ENCODE measurements at places on chromosomes 4 and X.

DNA sequence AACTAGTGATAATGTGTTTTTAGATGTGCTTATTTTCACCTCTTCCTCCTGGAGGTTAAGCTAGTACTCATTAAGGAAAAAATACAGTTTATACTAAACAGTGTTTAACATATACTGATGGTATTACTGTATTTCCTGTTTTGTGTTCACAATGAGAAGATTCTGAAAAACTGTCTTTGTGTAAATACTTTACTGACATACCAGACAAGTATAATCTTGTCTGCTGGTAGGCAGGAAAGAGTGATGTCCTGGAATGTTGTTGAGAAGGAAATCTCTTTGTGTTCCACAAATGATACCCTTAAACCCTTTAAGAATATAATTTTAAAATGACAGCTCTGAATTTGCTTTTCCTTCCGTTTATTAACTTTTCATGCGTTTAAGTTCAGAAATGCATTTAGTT is 205.5 kb upstream of the NUDT6 start:
- no peak for DNase-seq

DNA sequence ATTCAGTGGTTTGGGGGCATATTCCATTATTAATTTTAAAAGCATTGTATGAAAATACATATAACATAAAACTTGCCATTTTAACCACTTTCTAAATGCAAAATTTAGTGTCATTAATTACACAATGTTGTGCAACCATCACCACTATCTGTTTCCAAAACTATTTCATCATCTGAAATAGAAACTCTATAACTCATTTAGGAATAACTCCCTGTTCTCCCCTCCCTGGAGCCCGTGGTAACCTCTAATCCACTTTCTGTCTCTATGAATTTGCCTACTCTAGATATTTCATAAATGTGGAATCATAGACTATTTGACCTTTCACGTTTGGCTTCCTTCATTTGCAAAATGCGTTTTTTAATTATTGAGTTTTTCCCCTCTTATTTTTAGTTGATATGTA is 101.4 kb upstream of the GPC4 start:
- DNase-seq = no peak

GRCh38 chr4:15653864-15654592 is 1.1 kb downstream of the FBXL5 start:
- no peak for DNase-seq

- no peak for DNase-seq
These were observed 45.4 kb upstream of the XK start for GRCh38 chrX:37640142-37640541.

DNA sequence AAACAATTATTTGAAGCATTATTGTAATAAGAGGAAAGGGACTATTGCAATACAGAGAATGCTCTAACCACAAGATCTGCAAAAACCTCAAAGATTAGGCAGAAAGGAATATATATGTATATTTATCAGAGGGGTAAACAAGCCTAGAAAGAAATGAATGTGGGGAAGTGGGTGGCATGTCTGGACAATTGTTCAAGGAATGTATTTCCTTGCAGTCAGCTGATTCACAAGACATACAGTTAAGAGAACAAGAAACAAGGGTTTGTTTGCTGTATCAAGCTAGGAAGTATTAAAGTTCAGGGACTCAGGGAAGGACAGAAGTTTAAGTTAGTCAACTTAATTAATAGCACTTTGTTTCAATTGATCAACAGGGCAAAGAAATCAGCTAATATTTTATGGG is 514.7 kb downstream of the CENPC start:
- DNase-seq = no peak

GRCh38 chr4:57125996-57126395 is 15.8 kb upstream of the IGFBP7 start:
- no peak for DNase-seq

DNA sequence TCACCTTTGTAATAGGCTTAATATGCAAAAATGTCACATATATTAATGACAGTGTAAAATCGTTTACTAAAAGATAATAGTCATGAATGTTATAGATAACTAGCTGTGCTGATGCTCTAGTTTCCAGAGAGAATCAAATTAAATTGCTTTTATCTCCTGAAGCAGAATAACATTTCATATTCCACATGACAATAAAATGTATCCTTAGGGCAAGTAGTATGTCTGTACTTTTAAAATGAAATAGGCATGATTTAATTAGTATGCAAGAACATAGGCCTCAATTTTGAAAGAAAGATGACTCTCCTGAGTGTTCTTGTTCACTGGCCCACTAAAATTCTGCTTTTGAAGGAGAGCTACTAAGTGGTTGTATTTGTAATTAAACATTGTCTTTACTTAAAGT is 1027.0 kb downstream of the ARAP2 start:
- DNase-seq = no peak

- DNase-seq = no peak
These were observed 1.4 kb upstream of the PHF8 start for GRCh38 chrX:54045563-54046228.

DNA sequence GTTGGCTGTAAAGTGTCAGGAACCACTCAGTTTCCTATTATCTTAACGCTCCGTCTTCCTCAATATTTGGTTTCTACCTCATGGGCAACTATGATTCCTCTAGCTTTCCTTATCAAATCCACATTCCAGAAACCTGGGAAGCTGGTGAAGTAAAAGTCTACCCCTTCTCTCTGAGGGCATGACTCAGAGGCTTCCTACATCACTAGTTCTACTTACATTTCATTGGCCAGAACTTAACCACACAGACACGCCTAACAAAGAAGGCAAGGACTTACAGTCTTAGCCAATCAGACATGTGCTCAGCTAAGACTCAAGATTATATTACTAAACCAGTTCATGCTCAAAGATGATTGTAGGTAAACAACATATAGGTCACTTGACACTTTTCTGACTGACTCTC is 30.4 kb downstream of the COX7B2 start:
- DNase-seq = no peak

DNA sequence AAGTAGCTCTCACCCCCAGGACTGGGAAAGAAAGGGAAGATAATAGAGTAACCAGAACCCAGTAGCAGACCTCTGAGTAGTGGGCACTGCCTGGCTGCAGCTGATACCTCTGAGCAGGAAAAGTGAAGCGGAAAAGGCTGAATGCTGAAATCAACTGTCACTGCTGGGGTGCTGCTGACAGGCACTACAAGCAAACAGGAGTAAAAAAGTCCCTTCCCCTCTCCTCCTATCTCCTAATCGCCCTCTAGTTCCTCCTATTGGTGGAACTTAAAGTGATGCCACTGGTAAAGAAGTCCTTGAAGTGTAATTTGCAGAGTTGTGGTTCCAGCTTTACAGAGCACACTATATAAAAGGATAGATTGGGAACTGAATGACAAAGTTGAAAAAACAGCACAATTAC is 32.8 kb upstream of the GLRB start:
- DNase-seq = no peak

DNA sequence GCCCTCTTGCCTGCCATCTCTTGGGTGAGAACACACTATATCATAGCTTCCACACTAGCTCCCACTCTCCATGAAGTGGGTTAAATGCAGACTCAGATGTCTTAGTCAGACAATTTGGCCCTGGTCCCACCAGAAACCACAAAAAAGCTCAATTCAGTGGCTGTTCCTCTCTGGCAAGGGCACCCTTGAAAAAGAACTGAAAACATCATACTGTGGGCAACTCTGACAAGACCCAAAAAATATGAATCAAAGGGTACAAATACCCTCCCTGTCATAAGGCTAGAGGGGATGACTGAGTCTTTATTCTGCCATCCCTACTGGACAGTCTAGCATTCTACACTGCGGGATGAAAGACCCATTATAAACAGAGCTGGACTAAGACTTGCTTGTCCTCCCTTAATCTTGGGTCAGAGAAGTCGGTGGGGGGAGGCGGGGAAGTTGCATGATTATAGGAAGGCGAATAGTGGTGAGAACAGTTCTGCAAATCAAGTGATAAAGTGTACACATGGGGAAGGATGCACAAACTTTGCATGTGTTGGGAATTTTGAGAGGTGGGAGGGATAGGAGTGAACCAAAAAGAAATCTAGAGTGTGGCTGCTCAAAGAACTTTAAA is 172.1 kb downstream of the OPHN1 start:
- no peak for DNase-seq

- DNase-seq = no peak
These were observed 29.1 kb downstream of the ARHGEF9 start for GRCh38 chrX:63755892-63756291.

DNA sequence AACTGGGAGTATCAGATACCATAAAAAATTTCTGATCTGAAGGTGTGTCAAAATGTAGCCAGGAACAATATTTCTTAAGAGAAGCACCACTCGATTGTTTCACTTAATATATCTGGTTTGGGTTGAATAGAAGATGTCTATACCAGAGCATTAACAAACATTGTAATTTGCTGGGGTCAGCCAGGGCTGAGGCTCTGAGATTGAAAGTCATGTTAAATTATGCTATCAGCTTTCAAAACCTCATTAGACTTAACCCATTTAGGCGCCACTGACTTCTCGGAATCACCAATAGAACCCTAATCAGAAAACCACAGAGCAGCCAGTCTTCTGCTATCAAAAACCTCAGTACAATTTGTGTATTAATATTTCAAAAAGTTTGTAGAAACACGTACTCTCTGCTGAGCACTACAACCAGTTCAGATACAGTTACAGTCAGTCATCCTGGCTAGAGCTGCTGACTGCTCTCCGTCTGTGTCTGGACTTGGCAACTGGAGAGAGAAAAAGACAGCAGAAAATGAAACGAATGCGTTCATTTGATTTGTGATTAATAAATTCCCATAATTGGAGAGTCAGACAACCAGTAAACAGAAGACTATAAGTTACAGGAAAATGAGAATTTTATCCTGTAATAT is 848.6 kb upstream of the PABPC4L start:
- DNase-seq = no peak

DNA sequence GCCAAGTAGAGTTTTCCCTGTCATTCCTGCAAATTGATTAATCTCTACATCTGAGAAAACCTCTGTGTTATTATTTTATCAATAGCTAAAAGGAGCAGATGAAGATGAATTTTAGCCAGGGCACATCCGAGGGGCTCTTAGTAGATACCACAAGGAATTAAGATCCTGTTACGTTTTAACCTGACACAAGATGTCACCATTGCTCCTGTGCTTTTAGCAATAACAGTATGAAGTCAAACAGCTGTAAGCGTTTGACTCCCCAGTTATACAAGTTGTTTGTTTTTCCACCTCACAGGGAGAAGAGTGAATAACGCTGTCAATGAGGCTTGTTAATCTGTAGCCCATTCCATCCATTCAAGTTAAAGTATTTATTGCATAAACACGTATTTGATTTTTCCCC is 76.0 kb upstream of the AP1S2 start:
- DNase-seq = no peak

- no peak for DNase-seq
These were observed 384.2 kb downstream of the SH3BGRL start for GRCh38 chrX:81586096-81586495.

DNA sequence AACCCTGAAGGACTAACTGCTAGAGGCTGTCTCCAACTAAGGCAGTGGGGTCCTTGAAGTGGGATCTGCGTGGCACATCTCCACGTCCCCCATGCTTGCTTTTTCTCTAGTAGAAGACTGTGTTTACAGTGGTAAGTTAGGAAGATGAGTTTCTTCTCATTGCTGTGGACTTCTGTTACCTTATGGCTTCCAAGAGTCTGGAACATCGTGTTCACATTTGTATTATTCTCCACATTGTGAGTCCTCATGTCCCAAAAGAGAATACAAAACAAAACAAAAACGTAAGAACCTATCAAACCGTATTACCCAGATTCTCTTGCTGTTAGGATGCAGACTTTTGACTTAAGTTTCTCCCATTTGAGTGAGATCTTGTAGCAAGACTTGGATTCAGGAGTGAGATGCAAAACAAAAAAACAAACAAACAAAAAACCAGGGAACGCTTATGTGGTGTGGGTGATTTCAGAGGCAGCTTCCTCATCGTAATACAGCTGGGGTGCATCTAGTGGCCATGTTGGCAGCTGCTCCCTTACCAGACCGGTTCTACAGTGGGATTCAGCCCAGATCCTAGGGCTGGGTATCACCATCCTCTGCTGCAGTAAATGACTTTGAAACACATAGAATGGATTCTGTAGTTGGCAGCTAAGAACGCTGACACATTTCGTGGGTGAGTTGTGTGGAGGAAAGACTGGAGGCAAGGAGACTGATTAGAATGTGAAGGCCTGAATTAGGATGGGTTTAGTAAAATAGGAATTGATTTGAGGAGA is 41.3 kb downstream of the TMEM131L start:
- DNase-seq = no peak

GRCh38 chrX:129600981-129601424 is 53.8 kb downstream of the APLN start:
- DNase-seq = no peak

- DNase-seq = no peak
These were observed 24.8 kb downstream of the CDKN2AIP start for GRCh38 chr4:183469285-183469684.

GRCh38 chr4:113603911-113604310 is 157.6 kb downstream of the CAMK2D start:
- no peak for DNase-seq

GRCh38 chr4:85967872-85968271 is 392.0 kb downstream of the MAPK10 start:
- no peak for DNase-seq

GRCh38 chr4:139776235-139776634 is 110.6 kb downstream of the MGST2 start:
- no peak for DNase-seq

- no peak for DNase-seq
These were observed 41.8 kb downstream of the EIF4E start for GRCh38 chr4:98887145-98887544.

GRCh38 chr4:54077812-54078211 is 13.4 kb upstream of the CHIC2 start:
- no peak for DNase-seq

- DNase-seq = no peak
These were observed 605.2 kb upstream of the NR3C2 start for GRCh38 chr4:149047368-149047767.

DNA sequence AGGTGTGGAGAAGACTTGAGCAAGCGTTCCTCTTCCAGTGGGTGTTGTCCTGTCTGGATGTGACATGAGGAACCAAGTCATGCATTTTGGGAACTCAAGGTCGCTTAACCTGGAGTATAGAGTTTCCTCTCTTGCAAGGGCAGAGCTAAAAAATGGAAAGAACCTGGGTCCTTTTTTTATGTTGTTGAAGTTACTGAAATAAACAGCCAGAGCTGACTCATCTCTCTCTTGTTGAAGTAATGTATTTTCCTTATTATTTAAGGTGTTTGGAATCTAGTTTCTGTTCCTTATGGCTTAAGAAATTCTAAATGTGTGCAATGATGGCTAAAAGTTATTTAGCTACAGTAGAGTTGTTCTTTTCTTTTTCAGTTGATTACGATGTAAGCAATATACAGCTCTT is 314.5 kb downstream of the CAMK2D start:
- DNase-seq = no peak

DNA sequence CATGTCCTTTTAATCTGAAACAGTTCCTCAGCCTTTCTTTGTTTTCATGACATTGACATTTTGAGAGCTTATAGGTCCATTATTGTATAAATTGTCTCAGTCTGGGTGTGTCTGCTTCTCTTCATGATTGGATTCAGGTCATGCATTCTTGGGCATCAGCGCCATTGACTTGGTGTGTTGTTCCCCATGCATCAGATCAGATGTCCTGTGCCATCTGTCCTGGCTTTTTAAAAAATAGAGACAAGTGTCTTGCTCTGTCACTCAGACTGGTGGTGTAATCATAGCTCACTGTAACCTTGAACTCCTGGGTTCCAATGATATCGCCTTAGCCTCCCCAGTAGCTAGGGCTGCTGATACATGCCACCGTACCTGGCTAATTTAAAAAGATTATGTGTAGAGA is 55.7 kb downstream of the TBC1D14 start:
- DNase-seq = no peak
